ENCODE measurements at places on chromosomes 2 and 18. TPM values are rescaled to one million over a fixed set of nuclear protein-coding genes. Genes with fewer than 3 reads are reported as not detected.
A peak's percentile ranks its signal among the peaks of the same experiment; 100 is the strongest.

MRO gene
- not detected for total RNA-seq

HRH4 gene
- total RNA-seq, result 1.6 TPM

RTTN gene
- total RNA-seq, result 27.1 TPM

DSC3 gene
- not detected for total RNA-seq

CDK15 gene
- total RNA-seq, result not detected

DNA sequence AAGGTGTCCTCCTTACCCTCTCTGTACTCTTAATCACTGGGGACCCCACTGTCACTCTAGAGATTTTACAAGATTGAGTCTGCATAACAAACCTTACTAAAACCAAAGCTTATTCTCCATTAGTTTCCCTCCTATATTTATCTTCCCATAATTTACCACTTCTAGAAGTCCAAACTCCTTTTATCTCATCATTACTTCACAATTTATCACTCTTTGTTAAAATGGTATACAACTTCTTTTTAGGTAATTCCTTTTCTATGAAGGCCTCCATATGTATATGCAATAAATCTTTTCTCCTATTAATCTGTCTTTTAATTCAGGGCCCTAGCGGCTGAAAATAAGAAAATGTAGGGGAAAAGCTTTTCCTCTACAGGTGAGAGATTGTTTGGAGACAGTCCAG, 152.4 kb downstream of the MSH2 start:
- no peak overlapping the region for H3K27ac ChIP-seq
- no peaks in the 10 kb centered on the region for H3K4me1 ChIP-seq
- H3K36me3 ChIP-seq, result no peaks in the 10 kb centered on the region

- no peak for DNase-seq
- H3K4me1 ChIP-seq, result no peaks in the 10 kb centered on the region
- no peak overlapping the region for H3K4me3 ChIP-seq
- H3K27me3 ChIP-seq, result no peaks in the 10 kb centered on the region
- H3K36me3 ChIP-seq, result no peaks in the 10 kb centered on the region
Measured at GRCh38 chr2:17051538-17051937, 385.9 kb upstream of the CYRIA start.

DNA sequence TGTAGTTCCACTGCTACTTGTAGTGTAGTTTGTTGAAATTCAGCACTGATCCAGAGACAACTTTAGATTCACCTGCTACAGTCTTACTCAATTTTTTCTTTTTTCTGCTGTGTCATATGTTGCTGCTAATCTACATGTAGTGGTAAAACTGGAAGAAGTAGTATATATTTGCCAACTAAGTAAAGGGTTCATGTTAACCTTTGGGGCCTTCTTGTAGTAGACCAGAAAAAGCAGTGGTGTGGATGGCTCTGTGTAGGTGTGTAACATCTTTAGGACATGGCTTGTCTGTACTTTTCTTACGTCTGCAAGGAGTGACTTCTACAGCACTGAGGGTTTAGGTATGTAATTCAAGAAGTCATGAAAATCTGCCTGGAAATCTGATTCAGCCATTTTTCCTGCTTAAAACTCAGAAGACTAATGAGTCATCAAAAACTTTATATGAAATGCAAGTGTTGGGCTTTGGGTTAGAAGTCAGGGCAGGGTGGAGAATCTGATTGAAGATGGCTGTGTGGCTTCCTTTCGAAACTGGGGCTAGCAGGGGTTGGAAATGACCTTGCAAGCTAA, 8.4 kb downstream of the PTPRM start:
- no peaks in the 10 kb centered on the region for H3K36me3 ChIP-seq
- H3K27me3 ChIP-seq, result no peaks in the 10 kb centered on the region
- DNase-seq, result no peak
- no peak overlapping the region for H3K4me3 ChIP-seq

- no peaks in the 10 kb centered on the region for H3K27me3 ChIP-seq
- no peak overlapping the region for H3K4me3 ChIP-seq
- no peak for DNase-seq
Measured at GRCh38 chr2:127118467-127118866, 11.5 kb upstream of the BIN1 start.

- no peak overlapping the region for H3K4me3 ChIP-seq
- H3K27me3 ChIP-seq, result no peaks in the 10 kb centered on the region
- no peaks in the 10 kb centered on the region for H3K4me1 ChIP-seq
- no peak for DNase-seq
- H3K36me3 ChIP-seq, result no peaks in the 10 kb centered on the region
Measured at GRCh38 chr18:63090334-63090733, 229.2 kb downstream of the BCL2 start.

DNA sequence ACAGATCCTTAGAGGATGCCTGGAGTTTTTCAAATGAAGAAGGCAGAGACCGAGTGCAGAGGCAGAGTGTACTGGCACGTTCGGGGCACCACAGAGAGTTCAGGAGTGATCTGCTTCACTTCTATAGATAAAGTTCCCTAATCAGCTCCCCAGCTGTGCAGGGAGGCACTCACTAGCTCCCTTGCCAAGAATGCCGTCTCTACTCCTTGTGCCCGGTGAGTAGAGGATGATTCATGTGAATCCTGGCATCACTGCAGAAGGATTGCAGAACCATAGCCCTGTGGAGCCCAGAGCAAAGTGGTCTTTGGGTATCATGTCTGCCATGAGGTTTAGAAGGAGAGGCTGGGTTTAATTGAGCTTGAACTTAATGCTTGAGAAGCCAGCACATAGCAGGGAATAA, 510.1 kb upstream of the RAB6C start:
- no peaks in the 10 kb centered on the region for H3K4me1 ChIP-seq
- no peaks in the 10 kb centered on the region for H3K36me3 ChIP-seq
- H3K27ac ChIP-seq, result no peak overlapping the region
- no peak overlapping the region for H3K4me3 ChIP-seq
- no peak for DNase-seq
- H3K27me3 ChIP-seq, result no peaks in the 10 kb centered on the region

- H3K4me3 ChIP-seq, result no peak overlapping the region
- no peak for DNase-seq
- no peak overlapping the region for H3K27ac ChIP-seq
- H3K27me3 ChIP-seq, result no peaks in the 10 kb centered on the region
Measured at GRCh38 chr2:128639693-128640092, 321.0 kb upstream of the HS6ST1 start.

- H3K27ac ChIP-seq, result peak overlapping the region; percentile 86
- peaks cover 41% of the 10 kb centered on the region for H3K4me1 ChIP-seq
- no peaks in the 10 kb centered on the region for H3K27me3 ChIP-seq
- H3K36me3 ChIP-seq, result no peaks in the 10 kb centered on the region
- DNase-seq, result no peak
- peak overlapping the region; percentile 75 for H3K4me3 ChIP-seq
Measured at GRCh38 chr2:120224256-120224655, 1.1 kb upstream of the TMEM185B start.
